ENCODE measurements at places on chromosomes 13 and 19.

DNA sequence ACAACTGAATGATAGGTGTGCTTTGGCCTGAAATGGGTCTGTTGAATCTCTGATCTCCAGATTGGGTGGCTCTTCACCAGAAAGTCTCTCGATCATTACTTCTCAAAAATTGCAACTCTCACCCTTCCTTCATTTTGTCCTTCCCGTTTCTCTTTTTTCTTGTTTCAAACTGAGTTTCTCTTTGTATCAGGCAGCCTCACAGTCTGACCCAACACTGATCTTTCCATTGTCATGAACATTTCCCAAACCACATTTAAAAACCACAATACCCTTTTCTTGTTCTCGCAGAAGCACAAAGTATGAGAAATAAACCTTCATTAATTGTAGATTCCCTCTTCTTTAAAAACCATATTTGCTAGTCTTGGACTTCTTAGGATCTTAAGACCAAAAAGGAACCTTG, 33.6 kb upstream of the HMGB1 start:
- no peak for DNase-seq

DNA sequence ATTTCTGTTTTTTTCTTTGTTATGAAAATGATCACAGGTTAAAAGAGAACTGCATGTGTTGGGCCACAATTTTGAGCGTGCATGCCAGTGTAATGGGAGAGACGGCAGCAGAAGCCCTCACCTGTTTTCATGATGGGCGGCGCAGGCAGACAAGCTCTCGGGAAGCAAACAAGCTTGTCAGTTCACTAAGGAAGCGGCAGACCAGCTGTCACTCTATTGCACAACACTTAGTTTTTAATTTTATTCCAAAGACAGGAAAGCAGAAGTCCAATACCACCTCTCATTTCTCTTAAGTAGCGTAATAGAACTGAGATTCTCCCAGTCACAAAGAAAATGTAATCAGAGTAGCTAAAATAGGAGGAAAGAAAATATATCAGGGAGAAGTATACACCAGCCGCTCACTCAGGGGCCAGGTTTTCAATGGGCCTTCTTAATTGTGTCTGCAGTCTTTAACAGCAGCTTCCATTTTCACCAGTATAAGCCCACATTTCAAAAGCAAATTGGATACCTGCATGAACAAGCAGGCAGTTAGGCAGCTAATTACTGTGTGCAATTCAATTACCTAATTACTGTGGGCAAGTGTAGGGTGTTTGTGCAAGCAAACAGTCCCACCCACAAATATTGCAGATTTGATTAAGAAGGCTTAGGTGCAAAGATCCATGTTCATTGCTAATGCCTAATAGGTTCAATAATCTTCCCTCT, 711.4 kb downstream of the DIAPH3 start:
- no peak for DNase-seq

DNA sequence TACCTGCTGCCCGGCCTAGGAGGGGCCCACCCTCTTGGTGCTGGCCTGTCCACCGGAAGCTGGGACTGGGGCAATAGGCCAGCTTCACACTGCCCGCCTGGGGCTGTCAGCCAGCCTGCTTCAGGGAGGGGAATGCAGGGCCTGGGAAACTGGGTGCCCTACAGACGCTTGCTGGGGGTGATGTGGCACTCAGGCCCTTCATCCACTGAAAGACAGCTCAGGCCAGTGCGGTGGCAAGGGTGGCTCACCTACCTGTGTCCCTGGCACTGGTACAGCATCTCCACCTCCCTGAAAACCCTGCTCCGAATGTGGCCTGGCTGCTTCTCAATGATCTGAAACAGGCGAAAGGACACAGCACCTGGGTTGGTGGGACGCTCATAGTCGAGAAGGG, 7.8 kb downstream of the MKNK2 start:
- DNase-seq, result no peak

DNA sequence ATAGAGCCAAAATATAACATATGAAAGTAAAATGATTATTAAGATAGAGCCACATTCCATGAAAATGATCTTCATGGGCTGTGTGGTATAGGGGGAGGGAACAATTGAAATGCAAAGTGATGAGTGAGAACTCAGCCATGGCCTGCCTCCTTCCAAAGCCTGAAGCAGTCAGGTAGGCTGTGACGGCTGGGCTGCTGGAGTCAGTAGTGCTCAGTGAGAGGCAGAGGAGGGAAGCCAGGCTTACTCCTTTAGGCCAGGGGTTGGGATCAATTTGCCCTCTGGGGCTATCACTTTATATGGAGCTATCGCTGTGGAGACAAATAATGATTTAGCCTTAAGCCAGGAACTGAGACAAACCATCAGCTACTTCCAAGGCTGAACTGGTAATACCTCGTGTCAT, 654.9 kb downstream of the FGF9 start:
- no peak for DNase-seq

DNA sequence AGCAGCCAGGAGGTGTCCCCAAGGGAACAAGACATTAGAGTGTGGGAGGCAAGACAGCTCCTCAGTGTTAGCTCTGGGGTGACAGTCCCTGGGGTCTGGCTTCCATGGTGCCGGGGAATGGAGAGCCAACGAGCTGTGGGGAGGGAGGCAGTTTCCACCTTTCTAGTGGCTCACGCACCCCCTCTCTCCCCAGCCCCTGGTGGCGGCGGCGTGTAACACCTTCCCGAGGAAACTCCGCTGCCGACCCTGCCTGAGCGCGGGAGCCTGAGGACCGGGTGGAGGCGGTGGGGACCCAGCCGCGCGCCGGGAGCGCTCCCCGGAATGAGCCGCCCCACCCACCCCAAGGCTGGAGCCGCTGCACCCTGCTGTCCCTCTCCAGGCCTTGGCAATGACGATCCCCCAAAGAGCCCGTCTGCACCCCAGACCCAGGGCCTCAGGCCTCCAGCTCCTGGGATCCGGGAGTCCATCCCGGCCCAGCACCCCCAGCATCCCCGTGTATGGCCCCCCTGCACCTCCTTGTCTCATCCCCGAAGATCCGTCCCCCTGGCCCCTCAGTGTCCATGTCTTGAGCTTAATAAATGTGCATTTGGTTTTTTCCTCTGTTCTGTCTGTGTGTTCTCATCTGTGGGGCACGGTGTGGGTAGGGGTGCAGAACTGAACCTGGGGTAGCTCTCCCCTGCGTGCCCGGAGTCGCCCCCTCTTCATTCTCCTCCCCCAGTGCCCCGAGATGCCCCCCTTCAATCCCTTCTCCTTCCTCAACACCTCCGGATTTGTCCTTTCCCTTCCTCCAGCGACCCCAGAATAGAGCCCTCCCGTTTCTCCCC, 622 bp upstream of the FXYD5 start:
- DNase-seq, result no peak

GRCh38 chr19:8528500-8528899, 14.5 kb upstream of the ZNF414 start:
- no peak for DNase-seq

GRCh38 chr19:42396381-42397262, 6.5 kb upstream of the CNFN start:
- DNase-seq, result peak; percentile 99

DNA sequence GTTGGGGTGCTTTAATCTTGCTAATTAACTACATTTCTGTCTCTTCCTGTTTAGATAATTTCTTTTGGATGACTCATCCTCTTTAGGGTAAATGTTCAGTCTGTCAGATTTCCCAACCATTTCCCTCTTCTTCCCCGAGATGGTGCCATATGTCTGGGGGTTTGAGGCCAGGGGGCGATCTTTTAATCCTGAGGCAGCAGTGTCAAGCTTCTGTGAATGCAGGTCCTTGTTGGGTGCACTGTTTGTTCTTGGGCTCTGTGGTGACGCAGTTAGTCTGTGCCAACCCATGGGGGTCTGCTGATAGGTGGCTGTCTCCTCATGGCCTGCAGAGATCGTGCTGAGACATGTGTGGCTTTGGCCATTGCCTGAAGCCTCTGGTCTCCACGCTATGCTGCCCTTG, 420.4 kb downstream of the NDFIP2 start:
- peak; percentile 13 for DNase-seq

DNA sequence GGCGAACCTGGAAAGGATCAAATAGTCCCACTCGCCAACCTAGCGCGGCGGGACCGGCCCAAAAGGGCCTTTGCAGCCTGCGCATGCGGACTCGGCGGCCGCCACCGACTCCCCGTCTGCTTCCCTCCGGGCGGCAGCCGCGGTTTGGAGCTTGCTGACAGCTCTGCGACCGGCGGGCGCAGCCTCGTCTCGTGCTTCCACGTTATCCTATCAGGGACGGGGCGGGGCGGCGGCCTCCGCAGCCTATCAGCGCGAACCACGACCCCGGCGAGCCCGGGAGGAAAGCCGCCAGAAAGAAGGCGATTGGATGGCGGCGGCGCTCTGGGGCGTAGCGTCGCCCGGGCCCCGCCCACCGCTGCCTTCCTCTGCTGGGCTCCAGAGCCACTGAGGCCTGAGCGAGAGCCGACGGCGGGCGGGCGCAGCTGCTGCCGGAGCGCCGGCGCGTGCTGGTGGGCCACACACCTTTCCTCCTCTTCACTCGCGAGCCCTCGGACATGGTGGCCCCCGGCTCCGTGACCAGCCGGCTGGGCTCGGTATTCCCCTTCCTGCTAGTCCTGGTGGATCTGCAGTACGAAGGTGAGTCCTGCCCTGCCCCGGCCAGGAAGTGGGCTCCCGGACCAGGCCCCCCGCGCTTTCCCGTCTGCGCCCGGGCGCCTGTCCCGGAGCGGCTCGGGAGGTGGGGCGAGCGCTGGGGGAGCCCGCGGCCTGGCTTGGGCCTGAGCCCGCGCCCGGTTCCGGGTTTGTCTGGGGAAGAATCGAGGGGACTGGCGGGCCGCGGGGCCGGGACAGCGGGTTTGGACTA, at the start of gene DNAJC3:
Gene DNAJC3 (plus strand): TSS at position 378 of the 802 bp plus-strand sequence. CDS start 117 bp downstream, at position 495.
- peak; percentile 96 for DNase-seq

DNA sequence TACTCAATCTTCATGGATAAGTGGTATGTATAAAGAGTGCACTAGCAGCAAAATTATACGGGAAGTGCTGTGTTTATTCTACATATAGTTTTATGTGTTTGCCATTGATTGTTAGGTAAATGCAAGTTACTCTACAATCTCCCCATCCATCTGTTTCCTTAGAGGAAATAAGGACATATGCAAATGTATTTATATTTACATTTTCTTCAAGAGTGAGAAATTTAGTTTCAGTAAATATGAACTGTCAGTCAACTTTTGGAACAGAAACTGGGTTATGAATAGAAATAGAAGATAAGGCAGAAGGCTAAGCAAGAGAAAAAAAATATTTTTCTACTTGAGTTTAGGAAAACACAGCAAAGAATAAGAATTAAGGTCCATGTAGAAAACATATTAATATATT, 176.1 kb upstream of the KLHL1 start:
- no peak for DNase-seq

DNA sequence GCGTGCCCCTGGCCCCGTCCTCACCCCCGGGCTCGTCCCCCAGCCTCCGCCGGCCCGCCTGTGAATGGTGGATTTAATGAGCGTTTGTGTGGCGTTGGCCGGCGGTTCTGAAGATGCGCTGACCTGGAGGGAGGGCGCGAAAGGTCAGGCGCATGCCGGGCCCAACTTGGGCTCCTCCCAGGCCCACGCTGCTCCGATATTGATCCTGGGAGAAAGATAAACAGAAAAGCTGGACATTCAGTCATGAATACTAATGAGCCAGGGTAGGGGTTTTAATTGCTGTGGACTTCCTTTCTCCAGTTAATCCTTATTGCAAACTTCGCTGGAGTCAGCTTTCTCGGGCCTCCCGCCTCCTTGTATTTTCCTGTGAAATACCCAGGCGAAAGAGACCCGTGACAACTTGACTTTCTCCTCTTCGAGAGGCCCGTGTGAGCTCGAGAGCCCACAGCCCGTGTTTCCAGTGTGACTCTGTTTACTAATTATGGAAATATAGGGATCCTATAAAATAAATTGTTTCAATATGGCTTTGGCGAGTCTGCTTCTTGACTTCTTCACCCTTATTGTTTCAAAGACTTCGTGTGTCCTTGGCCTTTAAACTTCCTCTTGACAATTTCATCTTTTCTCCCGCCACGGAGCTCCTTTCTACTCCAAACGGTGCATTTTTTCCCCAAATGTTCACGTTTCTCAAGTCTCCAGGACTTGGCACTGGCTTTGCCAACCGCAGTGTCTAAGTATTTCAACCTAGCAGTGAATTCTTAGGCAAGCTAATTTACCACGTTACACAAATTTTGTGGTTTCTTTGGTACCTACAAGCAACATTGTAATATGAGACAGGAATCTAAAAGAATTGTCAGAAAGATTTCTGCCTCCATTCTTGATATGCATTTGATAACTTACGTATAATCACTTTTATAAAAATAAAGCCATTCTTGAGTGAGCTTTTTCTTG, 10.5 kb downstream of the ZIC2 start:
- no peak for DNase-seq

All from IMR-90 (cell line).